ENCODE measurements at places on chromosomes 2 and 18. TPM values are rescaled to one million over a fixed set of nuclear protein-coding genes. Genes with fewer than 3 reads are reported as not detected.

BBS5 gene
- total RNA-seq: 2.4 TPM

EPHA4 gene
- 8.9 TPM for total RNA-seq

ABCG5 gene
- not detected for total RNA-seq

SKOR2 gene
- not detected for total RNA-seq

ASAP2 gene
- total RNA-seq: 58.1 TPM

NTSR2 gene
- total RNA-seq: not detected

CRYGC gene
- not detected for total RNA-seq

LYPD1 gene
- total RNA-seq: 0.66 TPM

LINC00305 gene
- total RNA-seq: not detected

DNA sequence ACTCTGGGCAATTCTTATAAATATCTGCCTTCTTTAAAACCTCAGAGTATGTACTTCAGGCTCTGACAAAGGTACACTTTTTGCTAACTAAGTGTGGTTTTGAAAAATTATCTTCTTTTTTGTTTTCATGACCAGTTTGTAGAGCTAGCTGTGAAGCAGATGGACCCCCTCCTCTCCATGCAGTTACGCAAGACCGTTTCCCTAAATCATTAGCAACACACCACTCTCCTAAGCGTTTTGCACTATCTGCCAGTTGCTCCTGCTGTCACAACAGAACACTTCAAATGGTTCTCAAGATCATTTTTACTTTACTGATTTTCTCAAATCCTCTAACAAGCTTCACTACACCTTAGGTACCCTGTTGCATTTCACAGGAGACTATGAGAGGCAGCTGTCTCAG lies 53.3 kb downstream of the GULP1 start:
- no peaks in the 10 kb centered on the region for H3K4me1 ChIP-seq
- no peak overlapping the region for H3K27ac ChIP-seq
- DNase-seq: no peak

- no peak for DNase-seq
- H3K36me3 ChIP-seq: no peaks in the 10 kb centered on the region
- H3K4me1 ChIP-seq: no peaks in the 10 kb centered on the region
- H3K4me3 ChIP-seq: no peak overlapping the region
- H3K27me3 ChIP-seq: no peaks in the 10 kb centered on the region
Measured at GRCh38 chr2:39497082-39497801, 60.2 kb upstream of the MAP4K3 start.

DNA sequence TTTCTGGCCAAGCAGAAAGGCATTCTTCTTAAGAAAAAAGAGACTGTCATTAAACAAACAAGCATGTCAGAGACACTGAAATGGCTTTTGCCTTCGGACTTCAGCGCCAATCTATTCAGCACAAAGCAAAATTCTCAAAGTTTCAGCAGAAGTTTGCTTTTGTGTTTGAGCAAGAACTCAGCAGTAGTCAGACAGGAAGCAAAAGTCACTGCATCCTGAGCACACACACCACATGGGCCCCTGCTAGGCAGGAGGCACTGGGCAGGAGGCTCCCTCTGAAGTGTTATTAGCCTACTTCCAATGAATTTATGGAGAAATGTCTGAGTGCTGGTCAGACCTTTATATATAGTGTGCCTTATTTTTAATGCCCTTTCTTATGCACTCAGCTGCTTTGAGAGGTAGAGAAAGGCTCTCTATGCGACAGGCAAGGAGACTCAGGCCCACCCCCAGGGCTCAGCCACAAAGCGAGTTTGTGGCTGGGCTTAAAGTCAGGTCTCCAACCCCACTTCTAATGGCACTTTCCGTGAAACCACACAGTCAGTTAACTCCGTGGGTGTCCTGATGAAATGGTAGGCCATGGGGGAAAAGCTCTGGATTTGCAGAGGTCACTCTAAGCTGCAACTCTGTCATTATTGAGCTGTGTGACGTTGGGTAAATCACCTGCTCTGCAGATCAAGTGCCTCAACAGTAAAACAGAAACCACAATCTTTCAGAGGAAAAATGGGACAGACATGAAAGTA lies 161.0 kb upstream of the TMEM200C start:
- no peak overlapping the region for H3K27ac ChIP-seq
- no peak for DNase-seq
- H3K4me3 ChIP-seq: no peak overlapping the region
- H3K27me3 ChIP-seq: no peaks in the 10 kb centered on the region

DNA sequence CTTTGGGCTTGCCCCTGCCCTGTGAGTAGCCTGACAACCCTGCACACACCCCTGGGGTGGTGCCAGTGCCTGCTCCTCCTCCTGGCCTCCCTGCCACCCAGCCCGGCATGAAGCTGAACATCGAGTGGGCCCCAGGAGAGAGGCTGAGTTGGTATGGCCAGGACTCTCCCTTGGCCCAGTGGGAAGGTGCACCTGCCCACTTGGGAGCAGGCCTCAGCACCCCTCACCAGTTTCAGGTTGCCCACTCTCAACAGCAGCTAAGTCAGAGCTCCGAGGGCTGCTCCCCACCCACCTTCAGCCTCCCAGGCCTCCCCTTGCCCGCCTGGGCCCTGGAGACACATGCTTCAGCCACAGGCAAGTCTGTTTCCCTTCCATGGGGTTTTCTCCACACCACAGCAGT lies 203.1 kb downstream of the KLHL29 start:
- H3K27ac ChIP-seq: no peak overlapping the region
- H3K4me1 ChIP-seq: no peaks in the 10 kb centered on the region
- H3K27me3 ChIP-seq: no peaks in the 10 kb centered on the region
- no peak overlapping the region for H3K4me3 ChIP-seq
- no peaks in the 10 kb centered on the region for H3K36me3 ChIP-seq
- DNase-seq: no peak

GRCh38 chr2:18373081-18373480 lies 187.4 kb downstream of the RDH14 start:
- no peaks in the 10 kb centered on the region for H3K27me3 ChIP-seq
- no peaks in the 10 kb centered on the region for H3K36me3 ChIP-seq
- no peak for DNase-seq
- no peaks in the 10 kb centered on the region for H3K4me1 ChIP-seq

DNA sequence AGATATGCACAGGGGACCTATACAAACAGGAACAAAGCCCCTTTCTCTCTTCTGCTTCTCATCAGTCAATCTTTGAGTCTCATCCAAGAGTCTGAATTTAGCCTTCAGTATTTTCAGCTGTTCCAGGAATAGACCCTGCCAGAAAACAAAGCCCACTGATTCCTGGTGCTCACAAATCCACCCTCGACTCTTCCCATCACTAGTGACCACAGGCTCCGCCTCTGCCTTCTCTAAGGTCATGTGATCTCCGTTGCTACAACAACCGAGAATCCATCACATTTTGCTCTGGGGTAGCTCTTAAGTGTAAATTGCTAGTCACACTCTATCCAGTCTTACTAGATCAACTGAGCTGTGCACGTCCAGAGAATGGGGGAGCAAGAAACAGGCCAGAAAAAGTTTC lies 46.4 kb upstream of the SPTBN1 start:
- no peaks in the 10 kb centered on the region for H3K36me3 ChIP-seq
- no peak for DNase-seq
- no peaks in the 10 kb centered on the region for H3K27me3 ChIP-seq
- H3K4me3 ChIP-seq: no peak overlapping the region
- H3K27ac ChIP-seq: no peak overlapping the region
- no peaks in the 10 kb centered on the region for H3K4me1 ChIP-seq

- H3K36me3 ChIP-seq: no peaks in the 10 kb centered on the region
- DNase-seq: no peak
- no peak overlapping the region for H3K4me3 ChIP-seq
- H3K27ac ChIP-seq: no peak overlapping the region
- H3K4me1 ChIP-seq: no peaks in the 10 kb centered on the region
Measured at GRCh38 chr2:3646446-3646845, 11.6 kb upstream of the ALLC start.

DNA sequence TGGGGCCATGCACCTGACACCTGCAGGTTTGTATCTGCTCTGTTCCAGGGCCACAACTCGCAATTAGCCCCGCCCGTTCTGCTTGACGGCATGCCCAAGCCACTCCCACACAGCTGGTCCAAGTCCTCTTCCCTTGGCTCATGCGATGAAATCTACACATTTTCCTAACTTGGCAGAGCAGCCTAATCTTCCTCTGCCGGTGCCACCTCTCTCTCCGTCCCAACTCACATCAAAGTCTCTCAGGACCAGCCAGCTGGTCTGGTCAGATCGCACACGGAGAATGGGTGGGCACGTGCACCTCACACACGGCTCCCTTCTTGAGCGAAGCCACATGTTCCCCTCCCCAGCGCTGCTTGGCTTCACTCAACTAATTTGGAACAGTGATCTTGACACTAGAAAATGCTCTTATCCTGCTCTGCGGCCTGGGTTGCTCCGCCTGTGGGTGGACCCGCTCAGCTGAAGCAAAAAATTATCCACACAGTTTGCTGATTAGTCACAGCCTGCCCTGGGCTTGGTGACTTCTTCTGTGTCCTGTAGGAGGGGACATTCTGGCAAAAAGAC lies 176.7 kb downstream of the NRP2 start:
- no peak for DNase-seq
- no peak overlapping the region for H3K4me3 ChIP-seq
- no peaks in the 10 kb centered on the region for H3K27me3 ChIP-seq
- no peaks in the 10 kb centered on the region for H3K36me3 ChIP-seq

DNA sequence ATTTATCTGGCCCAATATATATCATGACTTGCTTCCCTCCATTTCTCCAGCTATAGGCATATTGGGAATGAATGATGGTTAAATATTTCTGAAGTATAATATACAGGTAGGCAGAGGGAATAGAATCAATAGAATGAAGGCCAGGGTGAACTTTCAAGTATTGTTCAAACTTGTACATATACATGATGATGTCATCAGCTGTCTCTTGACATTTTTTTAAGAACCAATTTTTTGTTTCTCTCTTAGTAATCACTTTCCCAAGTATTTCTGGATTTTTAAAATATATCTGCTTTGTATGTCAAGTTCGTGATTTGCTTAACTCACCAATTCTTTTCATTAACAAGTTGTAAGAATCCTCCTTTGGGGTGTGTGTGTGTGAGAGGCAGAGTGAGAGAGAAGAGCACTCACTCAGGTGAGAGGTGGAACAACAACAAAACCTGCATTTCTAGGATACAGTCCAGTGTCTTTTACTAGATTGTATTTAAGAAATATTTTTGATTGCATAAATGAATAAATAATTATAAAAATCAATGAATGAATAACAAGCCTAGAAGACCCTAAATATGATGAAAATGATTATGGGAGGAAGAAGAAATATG lies 1239.1 kb downstream of the LRP1B start:
- no peak for DNase-seq
- no peak overlapping the region for H3K27ac ChIP-seq
- no peaks in the 10 kb centered on the region for H3K4me1 ChIP-seq
- H3K27me3 ChIP-seq: no peaks in the 10 kb centered on the region
- no peaks in the 10 kb centered on the region for H3K36me3 ChIP-seq
- H3K4me3 ChIP-seq: no peak overlapping the region

GRCh38 chr2:106745468-106745867 lies 140.5 kb downstream of the ST6GAL2 start:
- H3K36me3 ChIP-seq: no peaks in the 10 kb centered on the region
- no peak overlapping the region for H3K27ac ChIP-seq
- no peaks in the 10 kb centered on the region for H3K4me1 ChIP-seq
- H3K27me3 ChIP-seq: no peaks in the 10 kb centered on the region

- no peak overlapping the region for H3K4me3 ChIP-seq
- no peaks in the 10 kb centered on the region for H3K36me3 ChIP-seq
- no peaks in the 10 kb centered on the region for H3K4me1 ChIP-seq
- no peaks in the 10 kb centered on the region for H3K27me3 ChIP-seq
- no peak for DNase-seq
Measured at GRCh38 chr2:186862869-186863709, 14.1 kb upstream of the ZSWIM2 start.

- H3K36me3 ChIP-seq: no peaks in the 10 kb centered on the region
- no peaks in the 10 kb centered on the region for H3K27me3 ChIP-seq
- H3K4me3 ChIP-seq: no peak overlapping the region
- no peaks in the 10 kb centered on the region for H3K4me1 ChIP-seq
Measured at GRCh38 chr18:8218197-8218596, 391.0 kb upstream of the RAB12 start.

DNA sequence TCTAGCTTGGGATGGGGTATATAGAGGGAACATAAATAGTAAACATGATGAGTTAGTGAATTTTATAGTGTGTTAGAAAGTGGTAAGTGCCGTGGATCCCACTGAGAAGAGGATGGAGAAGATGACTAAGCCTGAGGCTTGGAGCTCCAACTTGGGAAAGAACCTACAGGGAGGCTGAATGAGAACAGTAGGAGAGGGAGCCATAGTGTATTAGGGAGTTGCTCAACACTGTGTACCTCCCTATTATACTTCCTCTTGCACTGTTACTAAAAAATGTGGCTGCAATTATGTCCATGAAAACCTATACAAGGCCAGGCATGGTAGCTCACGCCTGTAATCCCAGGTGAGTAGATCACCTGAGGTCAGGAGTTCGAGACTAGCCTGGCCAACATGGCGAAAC lies 2.9 kb upstream of the SLC19A3 start:
- H3K4me1 ChIP-seq: no peaks in the 10 kb centered on the region
- H3K36me3 ChIP-seq: no peaks in the 10 kb centered on the region
- no peak overlapping the region for H3K27ac ChIP-seq
- H3K4me3 ChIP-seq: no peak overlapping the region
- no peaks in the 10 kb centered on the region for H3K27me3 ChIP-seq
- DNase-seq: no peak

GRCh38 chr2:166384774-166385173 lies 9.0 kb upstream of the SCN9A start:
- H3K4me3 ChIP-seq: no peak overlapping the region
- DNase-seq: no peak
- no peaks in the 10 kb centered on the region for H3K4me1 ChIP-seq

- no peaks in the 10 kb centered on the region for H3K36me3 ChIP-seq
- peak overlapping the region; percentile 47 for H3K4me3 ChIP-seq
- H3K27ac ChIP-seq: no peak overlapping the region
- DNase-seq: no peak
Measured at GRCh38 chr18:80147037-80147417, 38.0 kb downstream of the ADNP2 start.

GRCh38 chr2:96946625-96947024 lies 39.8 kb downstream of the FAM178B start:
- H3K36me3 ChIP-seq: no peaks in the 10 kb centered on the region
- no peak overlapping the region for H3K27ac ChIP-seq
- H3K4me3 ChIP-seq: no peak overlapping the region
- H3K4me1 ChIP-seq: no peaks in the 10 kb centered on the region
- H3K27me3 ChIP-seq: no peaks in the 10 kb centered on the region

DNA sequence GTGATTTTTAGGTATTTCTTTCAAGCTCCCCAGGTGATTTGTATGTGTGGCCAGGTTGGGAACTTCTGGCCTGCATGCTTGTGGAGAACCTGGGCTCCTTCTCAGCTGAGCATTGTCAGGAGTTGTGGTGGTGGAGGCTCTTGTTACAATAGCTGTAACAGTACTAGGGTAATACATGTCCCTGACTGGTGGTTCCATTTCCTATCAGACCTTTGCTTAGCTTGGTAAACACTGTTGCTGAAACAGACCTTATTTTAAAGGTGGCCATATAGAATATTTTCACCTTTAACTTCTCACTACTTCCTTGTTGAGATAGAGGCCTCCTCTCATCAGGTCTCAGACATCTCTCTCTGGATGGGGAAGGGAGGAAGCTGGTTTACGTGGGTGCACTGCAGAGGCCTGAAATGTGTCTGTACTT lies 79.2 kb downstream of the SETBP1 start:
- no peak for DNase-seq
- no peak overlapping the region for H3K4me3 ChIP-seq
- no peaks in the 10 kb centered on the region for H3K4me1 ChIP-seq

GRCh38 chr2:96693286-96694200 lies 46.3 kb downstream of the LMAN2L start:
- no peak overlapping the region for H3K4me3 ChIP-seq
- no peaks in the 10 kb centered on the region for H3K4me1 ChIP-seq
- H3K27me3 ChIP-seq: no peaks in the 10 kb centered on the region

Data from colonic mucosa (tissue), 4 donors.